Dorsolateral prefrontal cortex (tissue), 122 donors: ENCODE measurements at places on chromosomes 1 and 21.

DNA sequence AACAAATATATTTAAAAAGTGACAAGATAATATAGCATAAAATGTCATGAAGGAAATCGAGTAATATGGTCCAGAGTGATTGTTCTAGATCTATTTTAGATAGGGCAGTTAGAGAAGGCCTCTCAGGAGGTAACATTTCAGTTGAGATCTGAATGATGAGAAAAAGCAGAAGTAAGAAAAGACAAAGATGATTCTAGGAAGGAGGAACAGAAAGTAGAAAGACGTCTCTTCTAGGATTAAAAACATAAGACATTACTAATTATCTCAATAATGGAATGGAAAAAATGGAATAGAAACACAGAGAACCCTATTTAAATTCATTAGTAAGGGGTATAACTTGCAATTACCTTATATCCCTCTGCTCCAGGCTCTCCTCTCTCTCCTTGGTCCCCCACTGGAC is 130.0 kb upstream of the ZNHIT6 start:
- DNase-seq, result no peak

- DNase-seq, result no peak
These were observed 2.9 kb upstream of the HTR6 start for GRCh38 chr1:19661721-19662228.

DNA sequence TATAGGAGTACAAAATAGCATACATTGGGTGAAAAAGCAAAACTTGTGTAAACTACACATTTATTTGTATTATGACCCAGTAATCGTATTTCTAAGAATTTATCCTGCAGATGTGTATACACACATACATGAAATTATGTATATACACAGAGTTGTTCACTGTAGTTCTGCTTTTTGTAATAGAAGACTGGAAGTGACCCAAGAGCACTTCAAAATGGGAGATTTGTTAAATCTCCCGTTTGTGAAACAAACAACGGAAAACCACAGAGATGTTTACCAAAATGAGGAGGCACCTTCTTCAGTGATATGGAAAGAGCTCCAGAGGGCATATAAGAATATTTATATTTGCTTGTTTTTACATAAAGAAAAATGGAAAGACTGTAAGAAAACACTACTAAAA is 18.0 kb upstream of the MNDA start:
- no peak for DNase-seq

- no peak for DNase-seq
These were observed 953 bp upstream of the NDUFS2 start for GRCh38 chr1:161200992-161201835.

DNA sequence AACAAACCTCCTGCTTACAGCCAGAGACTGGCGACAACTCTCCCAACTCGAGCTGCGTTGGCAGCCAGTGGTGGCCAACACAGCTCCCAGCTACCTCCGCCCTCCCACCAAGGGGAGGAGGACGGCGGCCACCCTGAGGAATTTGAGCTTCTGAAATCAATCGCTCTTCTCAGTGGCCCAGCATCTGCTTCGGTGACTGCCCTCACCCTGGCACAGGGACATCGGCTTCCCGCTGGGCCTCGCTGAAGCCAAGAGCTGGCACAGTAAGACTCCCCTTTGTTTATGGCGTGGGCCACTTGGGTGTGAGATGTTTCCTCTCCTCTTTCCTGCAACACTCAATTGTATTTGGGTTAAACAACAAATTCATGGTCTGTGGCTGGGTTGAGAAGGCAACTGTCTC is 136.2 kb downstream of the ZBTB18 start:
- peak; percentile 58 for DNase-seq

DNA sequence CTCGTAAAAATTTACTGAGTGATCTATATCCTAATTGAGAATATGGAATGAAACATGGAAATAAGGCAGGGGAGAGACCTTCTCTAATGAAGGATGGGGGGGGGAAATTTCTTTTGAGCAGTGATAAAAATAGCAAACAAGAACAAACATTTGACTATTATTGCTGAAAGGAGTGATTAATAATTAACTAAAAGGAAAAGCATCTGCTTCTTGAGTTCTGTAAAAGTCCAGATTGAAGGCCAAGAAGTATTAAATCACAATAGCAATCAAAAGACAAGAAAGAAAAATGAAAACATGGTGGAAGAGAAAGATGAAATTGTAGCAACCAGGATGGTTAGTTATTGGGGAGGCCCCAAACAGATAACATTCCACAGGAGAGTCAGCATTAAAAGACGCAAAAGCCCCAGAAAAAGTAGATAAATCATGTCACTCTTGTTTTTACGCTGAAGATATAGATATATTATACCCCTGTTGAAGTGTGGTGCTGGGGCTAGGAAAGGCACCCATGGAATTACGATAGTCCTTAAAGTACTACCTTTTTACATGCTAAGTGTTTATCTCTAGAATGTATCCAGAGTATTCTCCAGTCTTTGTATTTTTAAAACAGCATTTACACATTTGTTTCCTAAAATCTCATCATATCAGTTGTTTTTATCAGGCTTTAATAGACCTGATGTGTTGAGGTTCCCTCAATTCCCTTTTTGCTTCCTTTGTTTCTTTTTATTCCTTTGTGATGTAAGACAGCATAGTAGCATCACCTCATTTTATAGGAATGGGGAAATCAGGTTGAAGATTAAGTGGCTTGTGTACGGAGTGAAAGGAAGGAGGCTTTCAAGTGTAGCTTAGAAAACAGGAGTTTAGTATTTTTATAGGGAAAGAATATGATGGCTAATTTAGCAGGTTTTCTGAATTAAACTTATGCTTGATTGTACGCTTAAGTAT is 28.9 kb downstream of the DISP1 start:
- no peak for DNase-seq

GRCh38 chr1:225580238-225581099 is 72.5 kb downstream of the ENAH start:
- no peak for DNase-seq

DNA sequence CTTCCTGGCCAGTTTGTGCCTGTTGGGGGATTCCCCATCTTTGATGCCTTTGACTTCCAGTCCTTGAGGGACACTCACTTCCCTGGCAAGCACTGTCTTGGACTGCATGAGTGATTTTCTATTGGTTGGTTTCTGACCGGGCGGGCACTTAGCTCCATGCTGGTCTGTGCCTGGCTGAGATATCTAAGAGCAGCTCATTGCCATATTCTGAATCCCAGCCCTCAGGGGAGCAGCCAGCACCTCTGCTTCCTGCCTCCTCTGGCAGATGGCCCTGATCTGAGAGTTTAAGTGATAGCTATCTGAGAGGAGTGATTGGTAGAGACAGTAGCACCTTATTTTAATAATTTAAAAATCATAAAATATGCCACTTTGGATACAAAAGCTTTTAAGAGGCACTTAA is 52.5 kb downstream of the DISC1 start:
- no peak for DNase-seq

DNA sequence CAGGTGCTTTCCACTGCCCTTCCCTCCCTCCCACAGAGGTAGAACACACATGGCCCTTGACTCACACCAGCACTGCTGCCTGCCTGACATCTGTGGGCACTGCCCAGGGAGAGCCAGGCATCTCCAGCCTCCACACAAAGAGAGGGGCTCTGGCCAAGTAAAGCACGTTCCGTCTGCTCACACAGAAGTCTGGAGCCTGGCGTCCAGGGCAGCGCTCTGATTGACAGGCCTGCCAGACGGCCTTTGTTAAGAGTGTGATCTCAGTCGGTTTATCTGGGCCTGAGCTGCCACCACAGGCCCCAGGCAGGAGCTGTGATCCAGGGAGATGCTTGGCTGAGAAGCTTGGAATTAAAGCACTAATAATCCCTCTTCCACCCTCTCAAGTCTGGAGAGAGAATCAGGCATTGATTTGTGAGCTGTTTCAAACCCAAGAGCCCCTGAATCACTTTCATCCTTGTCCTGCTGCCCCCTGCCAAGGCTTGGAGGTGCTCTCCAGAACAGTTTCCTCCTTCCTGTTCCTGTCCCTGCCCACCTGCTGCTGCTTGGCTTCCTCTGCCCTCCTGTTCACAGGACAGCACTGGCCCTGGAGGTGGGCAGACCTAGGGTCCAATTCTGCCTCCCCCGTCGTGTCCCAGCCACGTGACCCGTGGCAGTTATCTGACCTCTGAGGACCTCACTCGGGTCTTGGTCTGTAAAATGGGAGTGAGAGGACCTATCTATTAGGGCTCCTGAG is 3.7 kb downstream of the DMRTB1 start:
- no peak for DNase-seq

GRCh38 chr1:54336116-54336515 is 70.1 kb downstream of the SSBP3 start:
- no peak for DNase-seq

- no peak for DNase-seq
These were observed 15.3 kb downstream of the RCAN1 start for GRCh38 chr21:34599534-34600101.
